Stimulated activated CD8-positive, alpha-beta memory T cell treated with anti-CD3 and anti-CD28 coated beads, Interleukin-15, amount 100 ng/mL, for 4 hours (primary cell): ENCODE measurements at places on chromosomes 5 and 9.

- DNase-seq = no peak
Measured at GRCh38 chr5:1241509-1242080, 16.4 kb downstream of the SLC6A18 start.

- DNase-seq = no peak
Measured at GRCh38 chr9:107492381-107492970, 2.9 kb upstream of the KLF4 start.

- no peak for DNase-seq
Measured at GRCh38 chr5:27140831-27141230, 102.4 kb upstream of the CDH9 start.

GRCh38 chr5:145362266-145362665 lies 472.9 kb downstream of the PRELID2 start:
- DNase-seq = no peak

GRCh38 chr9:114732823-114733222 lies 50.8 kb upstream of the TEX48 start:
- DNase-seq = no peak

DNA sequence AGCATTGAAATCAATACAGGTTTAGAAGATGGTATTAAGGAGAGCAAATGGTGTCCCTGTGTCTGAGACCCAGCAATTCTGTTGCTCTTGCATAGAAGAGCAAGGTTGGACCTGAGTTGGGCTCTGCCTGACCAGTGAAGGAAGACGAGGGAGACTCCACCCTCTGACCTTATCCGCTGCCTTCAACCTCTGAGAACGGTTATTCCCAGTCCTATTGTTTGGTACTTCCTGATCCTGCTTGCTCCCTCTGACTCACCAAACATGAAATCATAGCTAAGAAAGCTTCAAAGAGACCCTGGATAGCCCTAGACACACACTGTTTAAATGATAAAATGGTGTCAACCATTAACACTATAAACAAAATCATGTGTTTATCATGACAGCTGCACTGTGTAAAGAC lies 218.5 kb downstream of the PLK2 start:
- DNase-seq = no peak

DNA sequence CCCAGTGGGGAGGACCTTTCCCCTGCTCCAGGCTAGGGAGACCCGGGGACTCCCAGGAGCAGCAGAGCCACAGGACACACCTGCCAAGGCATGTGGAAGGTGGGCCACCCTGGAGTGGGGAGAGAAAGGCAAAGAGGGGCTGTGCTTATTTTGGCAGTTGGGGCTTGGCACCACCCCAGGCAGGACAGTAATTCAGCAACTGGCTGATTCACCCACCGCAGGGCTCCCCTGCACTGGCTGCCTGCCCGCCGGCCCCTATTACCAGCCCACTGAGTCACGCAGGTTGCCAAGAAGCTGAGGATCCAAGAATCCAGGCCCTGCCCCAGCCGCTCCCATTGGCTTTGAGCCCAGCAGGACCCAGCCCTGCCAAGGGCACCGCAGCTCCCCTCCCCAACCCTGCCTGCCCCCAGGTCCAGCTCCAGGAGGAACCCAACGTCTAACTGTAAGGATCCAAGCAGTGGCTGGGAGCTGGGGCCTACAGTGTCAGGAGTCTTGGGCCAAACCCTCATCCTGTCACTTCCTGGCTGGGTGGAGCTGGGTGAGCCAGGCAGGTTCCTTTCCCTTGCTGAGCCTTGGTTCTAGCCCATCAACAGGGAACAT lies 14.2 kb upstream of the RALGDS start:
- no peak for DNase-seq

DNA sequence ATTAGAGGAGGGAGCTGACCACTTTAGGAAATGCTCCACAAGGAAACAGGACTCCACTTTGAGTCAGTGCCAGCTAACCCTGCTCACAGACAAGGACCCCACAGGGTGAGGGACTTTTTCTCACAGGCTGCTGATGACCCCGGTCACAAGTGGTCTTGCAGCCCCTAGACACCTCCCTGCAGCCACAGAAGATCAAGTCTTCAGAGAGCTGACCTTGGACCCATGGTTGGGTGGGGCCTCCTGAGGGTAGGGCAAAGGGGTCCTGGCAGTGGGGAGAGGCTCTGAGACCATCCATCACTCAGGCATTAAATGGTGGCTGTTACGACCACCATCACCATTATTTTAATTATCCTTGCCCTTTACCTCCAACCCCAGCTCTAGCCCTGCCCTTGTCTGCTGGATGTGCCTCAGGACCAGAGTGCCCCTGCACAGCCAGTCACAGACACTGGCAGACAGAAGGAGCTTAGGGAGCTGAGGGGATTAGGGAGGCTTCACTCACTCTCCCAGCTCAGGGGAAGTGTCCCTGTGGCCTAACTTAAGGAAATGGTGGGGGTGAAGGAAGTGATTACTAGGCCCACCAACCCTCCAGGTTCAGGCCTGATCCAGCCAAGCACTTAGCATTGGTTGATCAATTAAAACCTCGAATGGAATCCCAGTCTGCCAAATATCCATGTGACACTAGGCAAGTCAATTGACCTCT lies 1.6 kb downstream of the ACSL6 start:
- no peak for DNase-seq

- DNase-seq = no peak
Measured at GRCh38 chr9:132241483-132241839, 79.6 kb downstream of the NTNG2 start.

- no peak for DNase-seq
Measured at GRCh38 chr9:91382298-91382697, 20.6 kb upstream of the AUH start.

DNA sequence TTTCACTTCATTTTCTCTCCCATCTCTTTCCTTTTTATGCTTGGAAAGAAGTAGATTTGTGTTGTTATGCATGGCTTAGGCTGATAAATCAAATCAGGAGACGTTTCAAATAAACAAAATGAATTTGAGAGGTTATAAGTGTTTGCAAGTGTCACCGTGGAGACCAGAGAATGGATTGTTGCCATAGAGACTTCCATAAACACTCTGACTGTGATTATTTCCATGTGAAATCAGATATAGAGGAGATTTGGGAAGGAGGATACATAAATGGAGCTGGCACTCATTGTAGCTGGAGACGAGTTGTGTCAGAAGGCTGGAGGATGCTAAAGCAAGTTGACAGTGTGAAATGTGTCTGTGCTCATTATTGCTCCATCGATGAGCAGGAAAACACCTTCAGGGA lies 84.2 kb upstream of the PCSK1 start:
- no peak for DNase-seq

GRCh38 chr9:30522486-30522885 lies 1862.0 kb upstream of the ACO1 start:
- no peak for DNase-seq

DNA sequence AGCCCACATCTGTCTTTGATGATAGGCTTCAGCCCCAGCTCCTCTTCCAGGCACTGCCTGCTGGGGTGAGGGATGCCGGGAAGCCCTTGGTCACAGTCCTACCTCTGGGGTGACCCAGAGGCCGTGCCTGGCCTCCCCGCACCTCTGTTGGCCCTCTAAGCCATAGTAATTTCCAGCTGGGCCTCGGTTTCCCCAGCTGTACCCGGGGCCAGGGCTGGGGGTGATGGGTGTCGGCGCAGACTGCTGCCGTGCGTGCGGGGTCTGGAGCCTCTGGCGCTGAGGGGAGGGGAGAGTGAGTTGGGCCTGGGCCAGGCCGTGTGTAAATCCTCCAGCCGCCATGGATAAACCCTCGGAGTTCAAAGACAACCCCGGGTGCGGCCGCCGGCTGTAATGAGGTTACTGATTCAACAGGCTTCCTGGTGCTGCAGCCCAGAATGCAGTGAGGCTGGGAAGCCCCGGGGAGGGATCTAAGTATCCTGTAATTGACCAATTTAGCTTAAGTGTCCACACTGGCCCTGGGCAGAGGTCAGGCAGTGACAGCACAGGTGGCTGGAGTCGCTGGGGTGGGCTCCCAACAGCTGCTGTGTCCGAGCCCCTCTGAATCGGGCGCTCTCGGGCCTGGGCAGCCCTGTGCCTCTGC lies 7.1 kb downstream of the RXRA start:
- no peak for DNase-seq

GRCh38 chr5:110063640-110064602 lies 374.2 kb downstream of the MAN2A1 start:
- no peak for DNase-seq

GRCh38 chr5:35543408-35543807 lies 74.3 kb upstream of the SPEF2 start:
- no peak for DNase-seq

DNA sequence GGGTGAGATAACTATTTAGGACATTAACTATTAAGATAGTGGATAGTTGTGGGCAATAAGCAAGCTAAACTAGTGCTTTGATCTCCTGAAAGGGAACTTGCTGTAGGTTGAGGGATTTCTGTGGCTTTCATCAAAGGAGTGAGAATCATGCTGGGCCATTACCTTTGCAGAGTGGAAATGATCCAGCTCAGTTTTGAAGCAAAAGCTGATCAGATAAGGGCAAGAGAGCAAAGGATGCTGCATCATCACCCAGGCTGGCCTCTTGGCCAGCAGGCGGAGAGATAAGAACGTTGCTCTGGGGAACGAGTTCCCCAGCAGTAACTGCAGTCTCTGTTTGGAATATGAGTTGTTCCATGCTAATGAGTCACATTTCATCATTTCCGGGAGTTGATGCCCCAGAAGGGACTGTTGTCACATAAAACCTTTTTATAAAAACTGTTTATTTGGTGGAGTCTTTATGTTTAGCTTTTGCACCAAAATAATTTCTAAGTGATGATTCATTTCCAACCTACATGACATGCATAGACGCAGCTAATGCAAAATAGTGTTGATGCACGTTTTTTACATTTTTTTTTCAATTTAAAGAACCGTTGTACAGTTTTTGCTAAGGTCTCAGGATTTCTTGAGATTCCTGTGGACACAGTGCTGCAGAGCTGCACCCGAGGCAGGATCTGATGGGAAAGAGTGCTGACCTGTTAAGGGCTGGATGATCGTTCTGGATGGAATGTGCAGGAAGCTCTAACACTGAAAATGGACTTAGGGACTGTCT lies 99.3 kb downstream of the ACTBL2 start:
- no peak for DNase-seq

DNA sequence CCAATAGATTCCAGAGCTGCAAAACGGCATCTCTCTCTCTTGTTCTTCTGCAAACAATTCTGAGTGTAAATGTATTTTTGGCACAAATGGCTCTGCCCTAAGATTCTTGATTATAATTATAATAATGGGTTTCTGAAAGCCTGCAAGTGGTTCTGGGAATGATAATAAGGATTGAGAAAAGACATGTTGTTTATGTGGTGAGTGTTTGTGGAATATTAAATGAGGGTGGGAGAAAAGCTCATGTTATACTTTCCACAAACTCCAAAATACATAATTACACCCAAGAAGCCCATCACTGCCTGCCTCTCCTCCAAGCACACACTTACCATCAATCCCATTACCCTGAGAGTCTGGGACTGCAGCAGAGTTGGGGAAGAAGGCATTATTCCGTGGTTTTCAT lies 460.0 kb upstream of the BRINP1 start:
- DNase-seq = no peak

GRCh38 chr5:102946414-102946813 lies 173.5 kb downstream of the GIN1 start:
- no peak for DNase-seq
